ENCODE measurements at places on chromosomes 4 and X.

GRCh38 chr4:20592013-20592412, 108.2 kb upstream of the PACRGL start:
- no peak for DNase-seq

DNA sequence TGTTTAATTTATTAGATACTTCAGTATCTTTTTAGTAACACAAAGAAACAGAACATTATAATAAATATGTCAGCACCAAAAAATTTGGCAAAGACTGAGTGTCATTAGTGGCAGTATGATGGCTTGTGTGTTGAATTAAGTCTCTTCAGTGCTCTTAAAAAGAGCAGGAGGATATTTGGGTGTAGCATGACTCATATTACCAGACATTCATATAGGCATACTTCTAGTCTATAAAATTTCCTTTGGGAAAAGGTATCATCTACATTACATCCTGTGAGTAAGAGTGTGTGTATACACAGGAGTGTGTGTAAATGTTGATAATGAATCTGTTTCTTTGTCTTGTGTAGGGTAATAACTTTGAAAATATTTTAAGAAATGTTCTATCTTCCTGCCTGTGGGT, 135.7 kb downstream of the CNKSR2 start:
- DNase-seq, result no peak

DNA sequence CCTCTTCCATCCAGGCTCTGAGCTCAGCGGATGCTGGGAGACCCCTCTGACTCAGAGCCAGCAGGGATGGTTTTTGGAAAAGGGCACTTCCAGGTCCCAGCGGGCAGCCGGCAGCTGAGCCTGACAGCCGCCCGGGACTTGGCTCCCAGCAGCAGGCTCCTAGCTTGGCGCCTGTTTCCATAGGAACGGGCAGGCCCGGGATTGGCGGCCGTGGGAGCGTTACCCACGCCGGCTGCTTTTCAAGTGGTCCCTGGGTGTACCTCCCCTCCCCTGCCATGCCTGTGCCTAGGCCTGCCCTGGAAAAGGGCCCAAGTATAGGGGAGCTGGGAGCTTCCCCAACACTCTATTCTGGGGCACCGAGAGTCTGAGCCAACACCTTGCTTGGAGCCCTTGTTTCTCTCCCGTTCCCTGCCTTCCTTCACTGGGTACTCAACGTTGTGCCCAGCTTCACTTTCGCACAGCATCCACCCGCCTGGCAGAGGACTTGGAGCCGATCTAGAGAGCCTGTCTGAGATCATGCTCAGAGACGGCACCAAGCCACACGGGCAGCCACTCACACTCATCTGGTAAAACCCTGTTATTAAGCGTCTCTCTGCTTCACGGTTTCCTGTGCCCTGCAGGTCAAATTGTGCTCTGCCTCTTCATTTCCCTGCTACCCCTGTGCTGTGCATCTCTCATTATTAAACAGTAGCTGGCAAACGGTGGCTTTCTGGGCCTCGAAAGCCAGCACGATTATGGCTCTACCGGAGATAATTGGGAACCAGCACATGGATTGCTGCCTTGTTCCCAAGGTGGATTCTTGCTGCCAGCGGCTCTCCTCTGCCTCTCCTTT, 521.5 kb downstream of the BCOR start:
- no peak for DNase-seq

- DNase-seq, result no peak
These were observed 36.7 kb downstream of the FGFRL1 start for GRCh38 chr4:1047976-1048772.

DNA sequence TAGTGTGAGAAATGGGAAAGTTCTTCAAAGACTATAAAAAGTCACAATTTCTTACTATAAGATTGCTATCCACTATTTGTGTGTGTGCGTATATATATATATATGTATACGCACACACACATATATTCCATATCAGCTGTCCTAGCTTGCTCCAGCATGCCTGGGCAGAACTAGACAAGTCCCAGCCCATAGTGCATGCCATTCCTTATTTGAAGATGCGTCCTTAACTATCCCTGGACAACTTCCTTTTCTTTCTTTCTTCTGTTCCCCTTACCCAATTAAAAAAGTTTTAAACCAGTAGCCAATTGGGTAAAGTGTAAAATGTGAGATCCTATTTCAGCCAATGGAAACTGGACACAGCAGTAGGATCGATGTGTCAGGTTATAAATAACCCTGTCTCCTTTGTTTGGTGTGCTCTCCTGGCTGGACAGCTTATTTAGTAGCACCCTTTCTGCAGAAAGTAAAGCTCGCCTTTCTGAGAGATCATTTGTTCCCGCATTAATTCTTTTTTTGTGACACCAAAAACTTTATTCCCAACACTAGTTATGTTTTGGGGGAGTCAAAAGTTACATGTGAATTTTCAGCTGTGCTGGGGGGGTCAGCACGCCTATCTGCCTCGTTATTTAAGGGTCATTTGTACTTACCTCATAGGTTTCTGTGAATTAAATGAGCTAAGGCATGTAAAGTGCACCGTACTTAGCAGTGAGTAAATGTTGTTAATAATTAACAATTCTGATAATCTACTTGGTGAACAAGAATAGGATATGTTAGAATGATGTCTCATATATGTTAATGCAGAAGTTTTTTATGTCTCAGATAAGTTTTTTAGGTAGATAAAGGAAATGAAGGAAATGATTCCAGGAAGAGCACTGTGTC, 40.9 kb downstream of the KDM6A start:
- DNase-seq, result no peak

DNA sequence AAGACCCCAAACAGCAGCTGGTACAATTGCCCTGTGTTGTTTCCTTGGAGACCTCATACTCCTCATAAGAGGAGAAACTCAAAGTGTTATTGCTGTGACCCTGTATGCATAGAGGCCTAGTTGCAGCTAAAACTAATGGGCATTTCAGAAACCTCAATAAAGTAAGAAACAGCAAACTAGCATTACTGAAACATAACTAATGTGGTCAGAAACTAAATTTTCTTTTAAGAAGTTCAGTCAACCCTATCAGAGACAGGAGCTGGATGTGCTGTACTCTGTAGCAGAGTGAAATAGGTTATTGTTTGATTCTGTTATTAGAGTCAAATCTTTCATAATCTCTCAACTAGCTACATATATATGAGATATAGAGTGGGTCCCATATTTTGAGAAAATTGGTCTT, 257.5 kb upstream of the IRS4 start:
- no peak for DNase-seq

DNA sequence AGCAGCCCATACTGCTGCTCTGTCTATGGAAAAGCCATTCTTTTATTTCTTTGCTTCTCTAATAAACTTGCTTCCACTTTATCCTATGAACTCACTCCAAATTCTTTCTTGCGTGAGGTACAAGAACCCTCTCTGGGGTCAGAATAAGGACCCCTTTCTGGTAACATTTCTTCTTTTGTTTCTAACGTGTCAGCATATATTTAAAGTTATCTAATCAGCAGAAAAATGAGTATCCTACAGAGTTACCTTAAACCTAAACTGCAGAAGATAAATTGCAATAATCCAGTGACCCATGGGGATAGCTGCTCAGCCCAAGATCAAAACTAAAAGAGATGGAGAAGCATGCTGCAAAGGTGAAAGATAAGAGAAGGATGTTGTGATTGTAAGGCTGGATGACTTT, 4.0 kb downstream of the ADH5 start:
- DNase-seq, result no peak

DNA sequence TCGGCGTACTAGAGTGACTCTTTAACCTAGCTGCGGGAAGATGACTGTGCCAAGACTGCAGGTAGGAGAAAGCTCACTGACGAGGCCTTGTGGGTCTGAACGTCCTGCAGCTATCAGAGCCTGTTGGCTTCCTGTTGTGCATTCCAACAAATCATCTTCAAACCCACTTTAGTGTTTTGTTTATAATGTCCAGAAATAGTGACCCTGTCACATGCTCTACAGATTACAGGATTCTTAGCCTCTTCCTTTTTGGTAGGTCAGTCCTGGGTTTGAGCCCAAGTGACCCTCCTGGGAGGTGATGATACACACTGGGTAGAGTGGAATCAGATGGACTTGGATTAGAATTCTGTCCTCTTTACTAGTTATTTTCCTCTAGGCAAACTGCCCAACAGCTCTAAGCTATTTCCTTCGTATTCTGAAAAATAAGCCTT, 33.2 kb downstream of the HTT start:
- no peak for DNase-seq

DNA sequence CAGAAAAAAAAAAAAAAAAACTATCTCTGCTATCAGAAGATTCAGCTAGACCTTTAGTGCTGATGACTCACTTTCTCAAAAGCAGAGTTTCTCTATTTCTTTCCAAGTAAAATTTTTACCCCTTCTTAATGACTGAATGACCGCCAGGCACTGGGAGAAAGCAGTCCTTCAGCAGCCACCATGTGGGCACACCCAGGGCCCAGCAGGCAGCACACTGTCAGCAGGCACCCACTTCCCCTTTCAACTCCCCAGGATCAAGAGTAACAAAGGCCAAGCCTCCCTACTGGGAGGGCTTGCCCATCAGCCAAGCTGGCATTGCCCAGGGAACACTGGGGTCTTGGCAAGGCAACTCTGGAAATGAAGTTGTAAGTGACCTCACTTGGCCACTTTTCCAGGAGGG, 201.9 kb upstream of the MAMLD1 start:
- no peak for DNase-seq

GRCh38 chrX:84182516-84182915, 5.5 kb downstream of the RPS6KA6 start:
- no peak for DNase-seq

GRCh38 chr4:133969202-133969848, 232.3 kb downstream of the PABPC4L start:
- no peak for DNase-seq

DNA sequence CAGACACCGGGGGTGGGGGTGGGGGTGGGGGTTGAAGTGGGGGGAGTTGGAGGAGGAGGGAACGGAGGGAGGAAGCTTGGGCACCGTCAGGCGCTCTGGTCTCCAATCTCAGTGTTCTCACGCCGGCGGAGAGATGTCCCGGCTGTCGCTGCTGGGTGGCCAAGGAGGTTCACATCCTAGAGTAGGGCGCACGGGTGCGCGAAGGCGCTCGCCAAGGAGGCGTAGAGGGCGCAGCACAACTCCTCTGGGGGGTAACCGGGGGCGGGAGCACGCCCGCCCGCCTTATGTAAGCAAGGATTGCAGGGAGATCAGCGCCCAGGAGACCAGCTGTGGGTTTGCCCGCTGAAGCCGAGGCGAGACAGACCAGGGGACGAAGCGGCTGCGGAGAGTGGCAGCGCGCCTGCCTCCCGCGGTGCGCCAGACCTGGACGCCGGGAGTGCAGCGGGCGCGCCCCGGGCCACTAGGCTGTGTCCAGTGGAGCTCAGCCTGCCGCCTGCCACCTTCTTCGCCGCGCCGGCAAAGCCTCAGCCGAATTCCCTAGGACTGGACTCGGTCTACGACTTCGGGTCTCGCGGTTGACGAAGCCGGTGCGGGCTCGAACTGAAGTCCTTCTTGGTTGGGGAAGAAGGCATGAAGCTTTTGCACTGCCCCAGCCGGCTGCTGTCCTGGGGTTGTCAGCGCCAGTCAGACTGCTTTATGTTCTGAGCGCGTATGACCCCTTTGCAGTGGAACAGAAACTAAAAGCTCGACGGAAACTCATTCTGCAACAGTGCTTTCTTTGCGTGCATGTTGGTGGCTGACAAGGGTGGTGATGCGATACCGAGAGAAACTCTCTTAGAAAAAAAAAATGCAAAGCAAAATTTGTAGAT, 707 bp upstream of the UNC5C start:
- no peak for DNase-seq

DNA sequence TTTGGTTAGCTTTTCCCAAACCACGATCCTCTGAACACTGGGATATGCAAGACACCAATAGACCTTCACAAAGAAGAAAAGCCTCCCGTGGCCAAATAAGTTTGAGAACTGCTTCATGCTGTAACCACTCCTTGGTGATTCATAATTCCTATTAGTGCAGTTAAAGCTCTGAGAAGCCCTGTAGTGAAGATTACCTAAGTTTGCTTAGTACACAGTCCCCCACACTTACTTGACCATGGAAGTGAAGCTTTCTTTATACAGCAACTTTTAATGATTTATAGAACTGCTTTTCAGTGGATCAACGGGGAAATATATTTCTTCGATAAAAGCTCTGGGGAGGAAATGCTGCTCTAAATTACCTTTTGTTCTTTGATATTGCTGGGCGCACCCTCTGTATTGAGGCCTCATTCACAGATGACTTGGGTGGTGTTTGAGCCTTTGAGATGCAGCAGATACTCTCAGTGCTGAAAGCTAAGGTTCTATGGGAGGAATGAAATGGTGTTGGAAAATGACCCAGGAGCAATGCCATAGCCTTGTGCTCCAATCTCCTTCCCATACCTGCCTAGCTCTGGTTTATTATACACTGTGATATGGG, 67.4 kb downstream of the CBLL2 start:
- DNase-seq, result no peak

DNA sequence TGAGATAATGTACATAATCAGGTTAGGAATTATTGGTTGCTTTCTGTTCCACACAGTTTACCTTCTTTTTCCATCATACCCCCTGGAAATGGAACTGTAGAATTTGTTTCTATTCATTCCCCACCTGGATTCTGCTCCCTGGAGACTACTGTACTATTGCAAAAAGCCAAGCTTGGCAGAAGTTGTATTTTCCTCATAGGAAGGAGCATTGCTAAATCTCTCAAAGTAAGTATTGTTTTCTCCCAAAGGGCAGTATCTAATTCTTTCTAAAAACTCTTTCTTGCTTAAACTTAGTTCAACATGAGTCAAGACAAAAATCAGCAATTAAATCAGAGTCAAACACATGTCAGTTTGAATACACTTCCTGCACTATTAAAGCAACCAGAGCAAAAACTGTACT, 136.2 kb downstream of the CDS1 start:
- no peak for DNase-seq

- DNase-seq, result no peak
These were observed 323.0 kb upstream of the SPANXN4 start for GRCh38 chrX:142702749-142703148.

GRCh38 chr4:70818173-70818855, 21.4 kb downstream of the GRSF1 start:
- DNase-seq, result no peak

- DNase-seq, result no peak
These were observed 205.0 kb upstream of the TET2 start for GRCh38 chr4:104941661-104942062.

DNA sequence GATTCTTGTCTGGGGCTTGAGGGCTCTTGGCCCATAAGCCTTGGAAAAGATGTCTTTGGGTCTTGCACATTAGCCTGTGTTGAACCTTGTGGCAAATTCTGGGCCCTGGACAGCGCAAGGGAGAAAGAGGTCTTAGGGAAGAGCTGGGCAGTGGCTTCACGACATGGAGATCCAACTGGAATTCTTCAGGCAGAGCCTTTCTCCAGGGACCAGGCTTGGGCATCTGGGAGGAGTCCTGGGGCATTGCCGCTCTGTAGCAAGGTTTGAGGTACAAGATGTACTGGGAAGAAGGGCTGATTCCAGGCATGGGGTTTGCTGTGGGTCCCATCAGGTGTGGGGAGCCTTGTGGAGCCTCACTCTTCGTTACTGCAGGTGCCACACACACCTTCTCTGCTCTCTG, 104.0 kb upstream of the ACTRT1 start:
- DNase-seq, result no peak

DNA sequence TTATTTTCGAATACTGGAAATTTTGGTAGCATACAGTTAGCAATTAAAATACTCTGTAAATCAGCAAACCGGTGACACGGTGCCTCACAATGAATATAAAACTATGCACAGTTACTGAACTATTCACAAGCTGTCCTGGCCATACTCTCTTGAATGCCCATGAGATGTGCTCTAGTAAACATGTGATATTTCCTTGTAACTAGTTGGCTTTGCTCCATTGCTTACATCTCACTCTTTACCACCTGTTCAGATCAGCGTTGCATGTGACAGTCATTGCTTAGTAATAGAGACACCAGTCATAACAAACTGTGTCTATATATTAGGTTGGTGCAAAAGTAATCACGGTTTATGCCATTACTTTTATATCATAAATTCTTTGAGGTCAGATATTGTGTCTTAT, 897.9 kb upstream of the FTHL17 start:
- DNase-seq, result no peak

Measured in activated naive CD4-positive, alpha-beta T cell treated with anti-CD3 and anti-CD28 coated beads, Interleukin-2, amount 50 U/mL, for 16 hours (primary cell).